ENCODE measurements at places on chromosomes 13 and 19.

DNA sequence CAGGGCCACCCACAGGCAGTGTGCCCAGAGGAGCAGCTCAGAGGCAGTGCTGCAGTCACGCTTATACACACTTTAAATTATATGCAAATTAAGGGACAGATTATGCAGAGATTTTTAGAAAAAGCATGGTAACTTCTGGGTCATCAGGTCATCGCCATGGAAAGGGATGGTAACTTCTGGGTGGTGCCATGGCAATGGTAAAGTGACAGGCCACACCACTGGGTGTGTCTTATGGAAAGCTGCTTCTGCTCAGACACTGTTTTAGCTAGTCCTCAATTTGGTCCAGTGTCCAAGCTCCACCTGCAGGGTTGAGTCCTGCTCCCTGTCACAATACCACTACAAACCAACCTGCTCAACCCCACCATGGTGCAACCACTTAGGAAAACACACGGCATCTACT lies 29.9 kb upstream of the LSM14A start:
- DNase-seq: no peak

DNA sequence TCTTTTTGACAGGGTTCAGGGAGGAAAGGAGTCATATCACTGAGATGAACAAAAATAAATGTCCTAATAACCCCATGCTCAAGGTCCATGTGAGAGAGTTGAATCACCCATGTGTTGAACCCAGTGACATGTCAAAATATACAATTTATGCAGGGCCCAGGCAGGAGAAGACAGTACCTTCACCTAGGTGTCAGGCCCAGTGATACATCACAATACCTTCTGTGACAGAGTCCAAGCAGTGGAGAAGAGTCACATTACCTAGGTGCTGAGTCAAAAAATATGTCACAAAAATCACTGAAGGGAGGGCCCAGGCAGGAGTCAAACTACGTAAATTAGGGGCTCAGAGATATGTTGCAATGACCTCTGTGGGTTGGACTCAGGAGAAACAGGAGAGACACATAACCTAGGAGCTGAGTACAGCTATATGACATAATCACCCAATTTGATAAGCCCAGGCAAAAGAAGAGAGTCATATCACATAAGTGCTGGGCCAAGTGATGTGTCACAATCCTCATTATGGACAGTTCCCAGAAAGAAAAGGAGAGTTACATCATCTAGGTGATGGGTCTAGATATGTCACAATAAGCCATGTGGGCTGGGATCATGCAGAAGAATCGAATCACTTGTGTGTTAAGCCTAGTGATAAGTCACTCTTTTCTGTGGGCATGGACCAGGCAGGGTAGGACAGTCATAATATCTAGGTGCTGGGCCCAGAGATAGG lies 13.8 kb upstream of the ZNF724 start:
- DNase-seq: no peak

DNA sequence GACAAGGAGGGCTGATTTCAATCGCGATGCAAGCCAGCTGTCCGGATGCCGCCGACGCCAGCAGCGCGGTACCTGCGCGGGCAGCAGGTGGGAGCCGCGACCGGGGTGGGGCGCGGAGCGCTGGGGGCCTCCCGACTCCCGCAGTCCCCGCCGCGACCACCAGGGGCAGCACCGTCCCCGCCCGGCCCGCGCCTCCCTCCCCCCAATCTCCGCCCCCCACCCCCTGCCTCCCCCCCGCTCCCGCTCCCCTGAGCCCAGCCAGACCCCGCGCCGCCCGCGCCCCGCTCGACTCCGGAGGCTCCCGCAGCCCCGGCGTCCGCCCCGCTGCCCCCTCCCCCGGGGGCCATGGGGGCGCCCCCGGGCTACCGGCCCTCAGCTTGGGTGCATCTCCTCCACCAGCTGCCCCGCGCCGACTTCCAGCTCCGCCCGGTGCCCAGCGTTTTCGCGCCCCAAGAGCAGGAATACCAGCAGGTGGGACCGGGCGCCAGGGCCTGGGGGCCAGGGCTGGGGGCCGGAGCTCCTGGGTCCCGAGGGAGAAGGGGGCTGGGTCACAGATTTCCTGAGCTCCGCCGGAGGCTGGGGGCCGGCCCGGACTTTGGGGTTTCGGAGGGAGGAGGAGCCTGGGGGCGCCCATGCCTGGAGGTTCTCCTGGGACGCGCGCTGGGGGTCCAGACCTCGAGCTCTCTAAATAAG lies at the start of gene TTYH1:
Gene TTYH1 (plus strand): TSS at position 257 of the 693 bp plus-strand sequence. CDS start 89 bp downstream, at position 346.
- no peak for DNase-seq

GRCh38 chr13:45073809-45074208 lies 46.5 kb upstream of the GTF2F2 start:
- no peak for DNase-seq

DNA sequence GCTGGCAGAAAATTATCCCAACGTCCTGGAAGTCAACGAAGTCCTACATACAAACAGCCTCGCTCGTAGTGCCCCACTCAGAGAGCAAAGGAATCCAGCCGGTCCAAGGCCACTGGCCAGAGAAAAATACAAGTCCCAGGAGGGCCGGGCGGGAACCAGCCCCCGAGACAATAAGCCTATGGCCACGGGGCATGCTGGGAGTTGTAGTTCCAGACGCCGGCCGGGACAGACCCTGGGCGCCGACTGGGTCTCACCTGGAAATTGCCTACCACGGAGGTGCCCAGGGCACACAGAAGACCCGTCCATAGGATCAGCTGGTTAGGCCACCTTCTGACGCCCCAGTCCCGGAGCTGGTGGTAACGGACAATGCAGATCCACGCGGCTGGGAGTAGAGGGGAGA lies 5.4 kb downstream of the TMEM150B start:
- no peak for DNase-seq

DNA sequence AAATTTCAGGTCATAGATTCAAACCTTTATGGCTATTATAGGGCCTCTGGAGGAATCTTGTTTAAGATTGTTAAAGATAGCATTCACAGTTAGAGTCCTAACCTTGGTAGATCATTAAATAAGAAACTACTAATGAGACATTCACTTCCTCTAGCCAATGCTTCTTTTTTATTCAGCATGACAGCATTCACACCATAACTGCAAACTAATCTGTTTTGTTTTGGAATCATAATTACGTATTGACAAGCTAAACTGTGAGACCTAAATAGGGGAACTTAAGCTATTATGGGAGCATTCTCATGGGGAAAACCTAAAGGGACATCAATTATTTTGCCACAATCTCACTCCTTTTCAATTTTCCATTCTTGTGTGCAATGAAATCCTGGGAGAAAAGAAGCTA lies 653.8 kb downstream of the PCDH9 start:
- no peak for DNase-seq

- no peak for DNase-seq
Measured at GRCh38 chr19:41443813-41444455, 978 bp downstream of the ERICH4 start.

GRCh38 chr13:79258489-79258888 lies 147.6 kb downstream of the RBM26 start:
- no peak for DNase-seq

DNA sequence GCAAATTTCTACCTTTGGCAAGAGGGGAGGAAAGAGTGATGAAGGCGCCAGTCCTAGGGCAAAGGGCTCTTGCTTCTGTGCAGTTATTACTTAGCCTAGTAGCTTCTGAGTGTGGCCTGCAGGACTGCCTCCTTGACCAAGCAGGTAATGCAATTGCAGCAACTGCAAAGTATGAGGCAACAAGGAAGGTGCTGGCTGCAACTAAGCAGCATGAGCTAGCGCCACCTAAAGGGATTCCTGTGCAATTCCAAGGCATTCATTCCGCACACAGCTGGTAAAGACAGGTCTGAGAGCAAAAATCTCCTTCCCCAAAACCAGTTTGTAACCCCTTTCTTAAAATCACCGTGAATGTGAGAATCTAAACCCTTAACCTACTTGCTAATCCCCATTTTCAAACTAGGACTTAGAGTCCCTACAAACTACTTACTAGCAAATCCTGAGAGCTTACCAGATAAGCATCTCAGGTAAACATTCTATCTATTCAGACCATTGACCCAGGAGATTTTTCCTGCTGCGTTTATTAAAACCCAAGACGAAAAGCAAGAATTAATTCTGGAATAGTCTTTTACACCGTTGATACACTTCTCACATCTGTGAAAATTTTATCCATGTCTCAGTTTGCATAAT lies 62.9 kb downstream of the DCT start:
- DNase-seq: no peak

DNA sequence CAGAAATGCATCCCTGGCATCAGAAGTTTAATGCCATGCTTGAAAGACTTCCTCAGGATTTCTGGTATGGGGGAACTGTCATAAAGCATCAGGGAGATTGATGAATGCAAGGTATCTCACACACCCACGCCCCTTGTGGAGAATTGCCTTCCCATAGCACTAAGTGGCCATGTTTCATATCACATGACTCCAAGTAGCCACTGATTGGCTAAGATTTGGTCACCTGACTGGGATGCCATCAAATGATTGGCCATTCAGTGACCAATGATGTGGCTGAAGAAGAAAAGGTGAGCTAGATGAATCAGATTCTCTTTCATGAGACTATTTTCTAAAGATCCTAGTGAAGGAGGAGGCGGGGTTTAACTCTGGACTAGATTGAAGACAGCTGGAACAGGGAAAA lies 7.3 kb downstream of the KLK8 start:
- no peak for DNase-seq

All from CD4-positive, alpha-beta T cell treated with Interleukin-4 for 1 hour (primary cell).